Stimulated activated CD8-positive, alpha-beta memory T cell treated with anti-CD3 and anti-CD28 coated beads, Interleukin-4, amount 100 ng/mL, for 1 hour (primary cell): ENCODE measurements at places on chromosomes 12 and 14.

DNA sequence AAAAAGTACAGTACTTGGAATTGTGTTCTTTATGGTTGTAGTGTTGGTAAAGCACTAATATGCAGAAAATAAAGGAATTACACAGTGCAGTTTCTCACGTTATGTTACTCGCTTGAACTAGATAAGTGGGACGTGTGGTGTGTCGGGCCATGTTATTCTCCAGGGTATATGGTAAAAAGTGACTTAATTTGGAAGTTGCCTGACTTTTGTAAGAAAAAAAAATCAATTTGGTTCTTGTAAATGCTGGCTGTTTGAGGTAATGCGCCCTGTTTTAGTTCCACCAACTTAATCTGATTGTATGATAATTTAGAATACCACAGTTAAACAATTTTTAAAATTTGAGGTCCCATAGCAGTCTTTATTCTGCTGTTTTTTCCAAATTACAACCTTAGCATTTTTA lies 4.1 kb downstream of the ARF6 start:
- DNase-seq = no peak

DNA sequence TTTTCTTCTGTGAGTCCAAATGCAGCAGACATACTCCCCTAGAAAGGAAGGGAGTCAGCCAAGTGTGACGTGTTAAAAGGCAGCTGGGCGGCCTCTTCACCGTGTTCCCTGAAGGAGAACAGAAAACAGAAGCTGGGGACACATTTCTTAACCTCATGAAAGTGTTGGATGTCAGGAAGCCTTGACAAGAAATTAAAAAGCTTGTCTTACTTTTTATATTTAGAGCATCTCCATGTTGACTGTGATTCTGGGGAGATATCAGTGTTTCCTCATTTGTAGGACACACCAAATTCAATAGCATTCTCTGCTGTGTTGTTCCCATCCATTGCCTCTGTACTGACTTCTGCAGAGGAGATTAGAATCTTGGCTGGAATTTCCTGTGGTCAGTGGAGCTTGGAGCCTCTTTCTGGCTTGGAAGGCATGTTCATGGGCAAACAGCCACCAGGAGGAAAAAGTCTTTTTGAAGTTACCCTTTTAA lies 93.7 kb downstream of the RMST start:
- DNase-seq = no peak

- DNase-seq = no peak
Observed at GRCh38 chr14:100484531-100485267, 102.5 kb downstream of the BEGAIN start.

DNA sequence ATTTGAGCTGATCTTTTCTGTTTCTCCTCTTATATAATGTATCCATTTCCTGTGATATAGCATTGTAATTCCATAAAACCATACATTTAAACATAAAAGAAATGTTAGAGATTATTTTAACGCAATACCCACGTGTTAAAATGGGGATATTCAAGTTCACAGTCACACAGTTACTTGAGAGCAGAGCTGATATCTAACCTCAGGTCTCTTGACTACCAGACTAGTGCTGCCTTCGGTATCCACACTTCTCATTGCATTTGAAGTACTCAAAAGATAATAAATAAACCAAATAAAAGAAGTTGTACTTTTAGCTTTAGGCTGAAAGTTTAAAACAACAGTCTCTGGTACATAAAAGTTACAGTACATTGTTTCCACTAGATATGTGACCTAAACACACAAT lies 2.9 kb downstream of the CLECL1 start:
- no peak for DNase-seq

DNA sequence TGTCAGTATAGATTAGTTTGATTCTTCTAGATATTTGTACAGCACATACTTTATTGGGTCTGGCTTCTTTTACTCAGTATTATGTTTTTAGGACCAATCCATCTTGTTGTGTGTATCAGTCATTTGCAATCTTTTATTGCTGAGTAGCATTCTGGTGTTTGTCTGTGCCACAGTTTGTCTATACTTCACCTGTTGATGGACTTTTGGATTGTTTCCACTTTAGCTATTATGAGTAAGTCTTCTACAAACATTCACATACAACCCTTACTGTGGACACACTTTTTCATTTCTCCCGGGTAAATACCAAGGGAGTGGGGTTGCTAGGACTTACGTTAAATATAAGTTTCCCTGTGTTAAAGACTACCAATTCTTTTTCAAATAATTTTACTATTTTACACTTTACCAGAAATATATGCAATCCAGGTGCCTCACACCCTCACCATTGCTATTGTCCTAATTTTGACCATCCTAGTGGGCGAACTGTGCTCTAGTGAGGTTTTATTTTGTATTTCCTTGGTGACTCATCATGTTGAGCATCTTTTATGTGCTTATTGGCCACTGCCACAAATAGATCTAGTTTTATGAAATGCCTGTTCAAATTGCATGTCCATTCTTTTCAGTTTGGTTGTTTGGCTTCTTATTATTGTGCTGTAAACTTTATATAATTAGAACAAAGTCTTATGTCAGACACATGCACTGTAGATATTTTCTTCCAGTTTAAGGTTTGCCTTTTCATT lies 304.7 kb upstream of the TMTC1 start:
- no peak for DNase-seq
